ENCODE measurements at places on chromosomes 3 and 15. TPM values are rescaled to one million over a fixed set of nuclear protein-coding genes. Genes with fewer than 3 reads are reported as not detected.

DNA sequence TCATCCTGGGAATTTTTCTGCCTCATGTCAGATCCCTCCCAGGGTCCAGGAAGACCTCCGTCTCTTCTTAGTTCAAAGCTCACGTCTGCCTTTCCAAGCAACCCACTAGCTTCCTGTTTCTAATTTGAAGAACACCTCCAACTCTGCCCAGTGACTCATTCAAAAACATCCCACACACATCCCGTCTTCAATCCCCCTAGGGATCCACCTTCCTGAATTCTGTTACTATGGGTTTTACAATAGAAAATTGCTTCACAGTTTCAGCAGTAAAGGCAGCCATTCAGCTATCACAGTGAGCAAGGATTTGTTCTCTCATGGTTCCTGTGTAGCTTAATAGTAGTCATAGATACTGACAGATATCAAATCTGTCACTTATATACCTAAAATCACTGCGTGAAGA is 308.3 kb upstream of the CCDC54 start:
- no peak for DNase-seq

DNA sequence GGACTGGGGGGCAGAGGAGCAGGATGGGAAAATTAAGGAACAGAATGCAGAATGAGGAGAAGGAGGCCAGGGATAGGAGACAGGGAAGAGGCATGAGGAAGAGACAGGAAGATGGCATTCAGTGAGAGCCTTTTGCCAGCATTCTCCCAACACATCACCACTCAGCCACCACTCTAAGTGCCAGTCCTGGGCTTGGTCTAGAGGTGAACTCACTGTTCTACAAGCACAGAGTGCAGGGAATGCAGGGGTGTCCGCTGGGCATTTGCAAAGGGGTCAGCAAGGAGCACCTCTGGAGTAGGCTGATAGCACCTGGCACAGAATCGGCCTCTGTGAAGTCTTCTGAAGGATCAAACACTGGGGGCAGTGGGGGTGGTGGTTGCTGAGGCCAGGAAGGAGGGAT is 14.6 kb upstream of the IGDCC3 start:
- DNase-seq = no peak

- DNase-seq = no peak
Measured at GRCh38 chr3:101138817-101139216, 145.6 kb upstream of the ABI3BP start.

GRCh38 chr15:87609474-87609873 is 647.1 kb downstream of the NTRK3 start:
- DNase-seq = no peak

GRCh38 chr3:185558395-185558794 is 6.0 kb upstream of the LIPH start:
- no peak for DNase-seq

- peak; percentile 57 for DNase-seq
Measured at GRCh38 chr3:32302601-32303398, 64.3 kb downstream of the CMTM8 start.

DNA sequence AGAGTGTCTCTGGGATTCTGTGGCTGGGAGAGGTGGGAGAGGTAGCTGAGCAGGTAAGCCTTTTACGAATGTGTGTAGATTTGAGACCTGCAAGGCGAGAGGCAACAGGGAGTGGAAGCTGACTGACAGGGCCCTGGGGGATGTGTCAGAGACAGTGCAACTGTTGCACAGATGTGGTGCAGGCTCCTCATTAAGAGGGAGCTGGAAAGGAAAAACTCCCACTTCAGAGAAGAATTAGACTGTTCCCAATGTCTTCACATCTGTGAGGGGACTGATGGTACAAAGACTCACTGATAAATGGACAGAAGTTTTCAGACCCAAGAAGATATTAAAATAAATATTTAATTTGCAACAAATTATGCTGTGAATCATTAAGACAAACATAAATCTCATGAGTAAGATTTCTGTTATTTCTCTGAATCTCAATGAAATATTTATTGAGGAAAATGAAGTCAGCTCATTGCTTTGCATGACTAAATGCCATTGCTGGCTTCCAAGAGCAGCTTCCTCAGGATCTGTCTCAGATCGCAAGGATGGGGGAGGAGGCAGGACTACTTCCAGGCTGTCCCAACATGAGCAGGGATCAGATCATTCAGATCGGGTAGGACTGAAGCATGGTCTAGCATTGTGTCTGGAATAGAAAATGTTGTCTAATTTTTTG is 127.3 kb upstream of the ROPN1 start:
- DNase-seq = no peak

DNA sequence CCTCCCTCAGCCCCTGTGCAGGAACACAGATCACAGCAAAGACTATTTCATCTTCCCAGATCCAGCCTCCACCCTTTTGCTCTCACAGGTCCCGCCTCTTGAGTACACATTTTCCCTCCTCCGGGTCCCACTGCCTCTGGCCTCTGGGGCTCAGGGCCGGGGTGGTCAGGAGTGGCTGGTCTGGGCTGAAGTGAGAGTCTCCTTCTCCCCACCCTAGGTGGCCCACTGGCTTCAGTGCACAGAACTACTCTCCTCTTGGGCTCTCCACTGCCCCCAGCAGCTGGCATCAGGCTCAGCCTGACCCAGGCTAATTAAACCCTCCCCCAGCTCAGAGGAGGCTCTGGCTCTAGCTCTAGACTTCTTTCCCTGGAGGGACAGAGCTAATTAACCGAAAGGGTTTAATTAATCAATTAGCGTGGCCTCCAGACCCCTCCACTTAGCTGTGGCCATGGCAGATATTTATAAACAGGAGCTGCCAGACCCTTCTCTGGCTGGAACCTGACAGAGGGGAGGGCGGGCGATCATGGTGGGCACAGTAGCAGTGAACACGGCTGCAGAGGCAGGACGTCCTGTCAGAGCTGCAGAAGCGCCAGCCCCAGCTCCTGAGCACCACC is 15.1 kb downstream of the DUSP7 start:
- peak; percentile 26 for DNase-seq

- peak; percentile 80 for DNase-seq
Measured at GRCh38 chr3:194166682-194167479, 30.9 kb downstream of the HES1 start.

- DNase-seq = no peak
Measured at GRCh38 chr3:156251424-156251823, 131.0 kb downstream of the KCNAB1 start.

DNA sequence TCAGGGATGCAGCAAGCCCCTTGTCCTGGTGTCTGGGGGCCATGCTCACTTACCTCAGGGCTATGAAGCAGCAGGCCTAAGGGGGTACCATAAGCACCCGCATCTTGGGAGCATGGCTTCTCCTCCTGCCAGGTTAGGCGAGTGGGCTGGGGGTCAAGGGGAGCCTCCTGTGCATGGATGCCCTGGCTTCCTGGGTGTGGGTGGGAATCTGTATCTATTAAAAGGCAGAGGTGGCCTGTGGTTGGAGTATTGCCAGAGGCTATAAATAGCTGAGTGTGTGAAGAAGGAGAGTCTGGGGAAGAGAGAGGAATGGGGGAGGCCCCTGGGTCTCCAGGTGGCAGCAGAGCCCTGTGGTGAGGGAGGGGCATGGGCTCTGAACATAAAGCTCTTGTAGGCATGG is 19.5 kb downstream of the ACVR2B start:
- DNase-seq = no peak

- DNase-seq = peak; percentile 82
Measured at GRCh38 chr3:15630646-15631350, 29.3 kb downstream of the BTD start.

DNA sequence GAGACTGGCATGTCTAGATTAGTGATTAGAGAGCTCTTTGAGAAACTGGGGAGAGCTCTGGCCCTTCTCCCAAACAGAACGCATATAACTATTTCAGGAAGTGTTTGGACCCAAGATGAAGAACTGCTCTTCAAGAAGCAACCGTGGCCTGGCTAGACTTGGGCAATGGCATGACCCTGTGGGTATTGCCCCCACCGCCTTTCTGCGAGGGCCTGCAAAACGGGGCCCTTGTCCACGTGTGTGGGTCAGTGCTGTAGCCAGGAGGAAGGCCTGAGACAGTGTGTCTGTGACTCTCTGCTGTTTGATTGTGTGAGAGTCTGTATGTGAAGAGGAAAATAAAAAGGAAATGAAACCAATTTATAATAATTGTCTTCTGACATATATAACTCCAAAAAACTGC is 42.5 kb downstream of the EEFSEC start:
- no peak for DNase-seq

GRCh38 chr15:47727676-47728075 is 10.4 kb downstream of the SEMA6D start:
- DNase-seq = no peak

DNA sequence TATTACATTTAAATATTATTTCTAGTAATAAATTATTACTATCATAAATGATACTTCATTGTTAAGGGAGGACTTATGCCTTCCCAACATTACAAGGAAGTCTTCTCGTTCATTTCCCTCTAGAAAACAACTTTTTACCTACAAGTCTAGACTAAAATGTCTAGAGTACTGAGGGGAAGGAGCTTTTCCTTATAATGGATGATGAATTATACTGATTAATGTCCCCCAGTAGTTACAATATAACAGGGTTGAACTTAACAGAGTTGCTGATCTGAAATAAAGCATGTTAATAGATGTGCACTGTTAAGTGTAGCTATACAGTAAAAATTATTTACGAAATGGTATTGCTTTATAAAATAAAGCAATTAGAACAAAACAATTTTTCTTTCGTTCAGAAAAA is 2.7 kb upstream of the MNS1 start:
- no peak for DNase-seq

- no peak for DNase-seq
Measured at GRCh38 chr3:197475514-197475913, 80.3 kb downstream of the BDH1 start.

GRCh38 chr3:55895897-55896566 is 408.9 kb upstream of the WNT5A start:
- DNase-seq = no peak

DNA sequence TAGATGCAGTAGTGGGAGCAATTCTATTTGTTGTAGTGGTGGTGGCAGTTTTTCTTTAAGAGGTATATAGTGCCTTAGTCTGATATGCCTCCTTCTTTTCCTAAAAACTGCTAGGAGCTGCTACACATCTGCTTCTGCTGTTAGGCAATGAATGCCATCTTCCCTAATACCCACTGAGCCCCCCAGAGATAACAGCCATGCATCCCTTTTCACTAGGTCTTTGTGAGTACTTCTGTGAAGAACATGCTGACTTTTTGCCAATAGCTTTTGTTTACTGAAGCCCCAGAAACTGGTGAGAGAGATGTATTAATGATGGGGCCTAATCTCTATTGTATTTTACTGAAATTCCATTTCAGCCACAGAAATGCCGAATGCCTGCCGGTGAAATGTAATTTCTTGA is 92.6 kb upstream of the CHL1 start:
- no peak for DNase-seq

DNA sequence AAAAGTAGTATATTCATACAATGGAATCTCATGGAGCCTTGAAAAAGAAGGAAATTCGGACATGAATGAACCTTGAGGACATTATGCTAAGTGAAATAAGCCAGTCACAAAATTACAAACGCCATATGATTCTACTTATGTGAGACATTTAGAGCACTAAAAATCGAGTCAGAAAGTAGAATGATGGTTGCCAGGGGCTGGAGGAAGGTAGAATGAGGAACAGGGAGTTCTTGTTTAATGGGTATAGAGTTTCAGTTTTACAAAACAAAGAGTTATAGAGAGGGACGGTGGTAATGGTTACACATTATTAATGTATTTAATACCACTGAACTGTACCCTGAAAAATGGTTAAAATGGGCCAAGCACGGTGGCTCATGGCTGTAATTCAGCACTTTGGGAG is 19.5 kb downstream of the UBXN7 start:
- DNase-seq = no peak

The OXSM gene
- 13.4 TPM for total RNA-seq

The TM6SF1 gene
- 10.4 TPM for total RNA-seq

The TJP1 gene
- 121 TPM for total RNA-seq

The CHRNA5 gene
- 0.76 TPM for total RNA-seq

The HLTF gene
- 30.2 TPM for total RNA-seq

The C3orf18 gene
- total RNA-seq = 6.2 TPM

The ISLR gene
- 30.2 TPM for total RNA-seq

The MEIS2 gene
- 50.9 TPM for total RNA-seq
